ENCODE measurements at places on chromosomes 3 and 15.

DNA sequence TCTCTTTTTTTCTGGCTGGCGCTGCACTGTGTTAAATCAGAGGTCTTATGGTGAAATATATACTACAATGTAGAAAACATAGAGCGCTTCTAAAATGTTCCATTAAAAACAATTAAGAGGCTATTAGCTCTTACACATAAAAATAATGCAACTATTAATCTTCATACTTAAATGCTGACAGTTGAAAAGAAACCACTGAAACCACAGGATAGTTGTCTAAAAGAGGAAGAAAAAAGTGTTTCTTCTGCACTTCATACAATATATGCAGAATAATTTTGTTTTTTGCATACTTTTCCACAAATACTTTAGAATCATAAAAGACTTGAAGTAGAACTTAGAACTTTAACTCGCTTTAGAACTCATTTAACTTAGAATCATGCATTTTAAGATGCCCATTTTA, 170.5 kb downstream of the PYDC2 start:
- DNase-seq = no peak

GRCh38 chr3:41579861-41580260, 380.6 kb downstream of the CTNNB1 start:
- no peak for DNase-seq

DNA sequence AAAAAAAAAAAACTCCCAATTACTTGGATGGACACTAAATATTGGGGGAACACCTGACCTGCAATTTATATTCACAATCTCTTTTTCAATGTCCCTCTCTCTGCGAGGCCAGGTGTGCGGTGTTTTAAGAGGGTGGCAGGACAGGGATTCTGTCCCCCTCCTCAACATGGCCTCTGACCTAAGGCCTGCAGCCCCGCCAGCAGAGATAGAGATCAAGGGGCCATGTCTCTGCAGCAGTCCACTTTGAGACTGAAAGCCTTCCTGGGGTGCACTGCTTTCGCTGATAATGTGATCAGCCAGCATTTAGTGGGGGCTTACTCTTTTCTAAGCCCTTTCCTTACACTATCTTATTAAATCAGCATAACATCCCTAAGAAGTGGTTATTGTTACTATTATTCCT, 419.9 kb downstream of the OCA2 start:
- DNase-seq = no peak

DNA sequence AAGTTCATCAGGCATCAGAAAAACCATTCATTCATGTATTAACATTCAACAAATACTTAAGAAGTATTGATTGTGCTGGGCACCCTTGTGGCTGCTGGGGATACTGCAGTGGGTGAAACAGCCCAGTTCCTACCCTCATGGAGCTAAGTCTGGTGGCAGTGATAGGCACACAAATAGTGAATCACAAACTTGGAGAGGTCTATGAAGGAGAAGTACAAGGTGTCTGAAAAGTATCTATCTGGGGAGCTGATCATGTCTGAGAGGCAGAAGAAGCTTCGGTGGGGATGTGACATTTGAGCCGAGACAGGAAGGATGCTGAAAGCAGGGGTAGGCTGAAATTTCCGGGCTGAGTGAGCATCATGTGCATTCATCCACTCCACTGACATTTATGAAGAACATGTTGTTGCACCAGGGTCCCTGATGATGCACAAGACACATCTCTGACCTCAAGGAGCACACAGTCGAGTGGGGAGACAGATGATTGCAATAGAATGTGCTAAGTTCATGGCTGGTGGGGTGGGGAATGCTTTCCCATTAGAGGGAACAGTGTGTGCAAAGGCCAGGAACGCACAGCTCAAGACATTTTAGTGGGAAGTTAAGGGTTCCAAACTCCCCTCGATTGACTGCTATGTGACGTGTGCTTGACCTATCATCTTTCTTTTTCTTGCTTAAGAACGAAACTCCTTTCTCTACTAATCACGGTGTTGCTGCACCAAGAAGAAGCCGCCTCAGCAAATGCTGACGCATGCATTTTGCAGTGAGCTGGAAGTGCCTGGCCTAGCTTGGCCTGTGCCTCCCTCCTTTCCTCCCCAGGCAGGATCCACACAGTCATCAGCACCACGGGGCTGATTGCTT, 309.1 kb upstream of the ICE2 start:
- DNase-seq = no peak

Measured in left renal pelvis (tissue), 4 donors.